ENCODE measurements at places on chromosomes 13 and 19. TPM values are rescaled to one million over a fixed set of nuclear protein-coding genes. Genes with fewer than 3 reads are reported as not detected.

GRCh38 chr13:94053986-94054593, 425.4 kb downstream of the DCT start:
- H3K36me3 ChIP-seq = no peaks in the 10 kb centered on the region
- H3K4me1 ChIP-seq = peaks cover 2% of the 10 kb centered on the region
- no peak for DNase-seq

DNA sequence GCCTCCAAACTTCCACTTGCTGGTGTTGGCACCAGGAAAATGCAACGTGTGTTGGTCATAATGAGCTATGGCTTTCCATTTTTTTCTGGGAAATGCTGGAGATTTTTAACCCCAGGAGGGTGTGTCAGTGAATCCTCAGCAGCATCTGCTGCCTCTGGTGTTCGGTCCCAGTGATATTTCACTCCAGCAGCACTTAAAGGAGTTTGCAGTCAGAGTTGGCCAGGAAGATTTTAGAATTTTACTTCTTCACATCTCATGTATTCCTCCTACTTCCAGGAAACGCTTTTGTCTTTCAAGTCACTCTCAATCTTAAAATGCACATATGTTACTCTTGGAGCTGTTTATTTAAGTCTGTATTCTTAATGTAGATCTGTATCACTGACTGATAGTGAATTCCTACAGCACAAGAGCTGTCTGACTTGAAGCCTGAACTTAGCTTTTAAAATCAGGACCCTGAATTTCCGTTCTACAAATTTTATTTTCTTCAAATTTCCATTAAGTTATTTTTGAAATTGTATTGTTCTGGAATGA, 903.4 kb upstream of the SLC10A2 start:
- no peaks in the 10 kb centered on the region for H3K27me3 ChIP-seq
- H3K4me3 ChIP-seq = no peak overlapping the region
- H3K4me1 ChIP-seq = no peaks in the 10 kb centered on the region
- H3K27ac ChIP-seq = no peak overlapping the region
- DNase-seq = no peak

- H3K4me3 ChIP-seq = no peak overlapping the region
- no peak for DNase-seq
- H3K36me3 ChIP-seq = no peaks in the 10 kb centered on the region
Measured at GRCh38 chr13:96274046-96274445, 184.1 kb downstream of the HS6ST3 start.

DNA sequence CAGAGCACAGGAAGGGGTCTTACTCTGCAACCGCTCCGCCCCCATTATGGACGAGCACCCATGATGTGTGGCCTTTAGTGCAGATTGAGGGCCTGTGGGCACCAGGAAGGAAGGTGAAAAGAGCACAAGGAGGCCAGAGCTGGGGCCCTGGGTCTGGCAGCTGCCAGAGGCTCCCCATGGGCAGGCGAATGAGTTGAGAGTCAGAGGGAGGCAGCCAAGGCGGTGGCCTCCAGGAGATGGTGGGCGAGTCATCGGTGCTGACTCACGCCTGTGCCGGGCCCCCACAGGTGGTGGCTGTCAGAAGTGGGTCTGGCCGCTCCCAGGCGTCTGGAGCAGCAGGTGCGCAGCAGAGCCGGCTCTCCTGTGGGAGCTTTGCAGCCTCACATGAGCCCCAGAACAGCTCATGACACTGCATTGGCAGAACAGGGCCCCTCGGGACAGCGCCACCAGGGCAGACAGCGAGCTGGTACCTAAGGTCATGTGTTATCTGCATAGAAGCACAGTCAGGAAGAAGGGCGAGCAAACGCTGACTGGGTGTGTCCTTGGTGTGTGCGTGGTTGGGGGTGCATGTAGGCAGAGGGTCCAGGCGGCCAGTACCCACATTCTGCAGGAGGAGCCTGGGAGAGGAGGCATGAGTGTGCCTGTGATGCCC, 68.8 kb downstream of the CHST8 start:
- peaks cover 8% of the 10 kb centered on the region for H3K27me3 ChIP-seq
- DNase-seq = no peak
- H3K4me3 ChIP-seq = no peak overlapping the region
- H3K36me3 ChIP-seq = no peaks in the 10 kb centered on the region

- peaks cover 5% of the 10 kb centered on the region for H3K4me1 ChIP-seq
- no peaks in the 10 kb centered on the region for H3K36me3 ChIP-seq
- DNase-seq = peak; percentile 81
- no peaks in the 10 kb centered on the region for H3K27me3 ChIP-seq
- H3K27ac ChIP-seq = peak overlapping the region; percentile 95
Measured at GRCh38 chr13:20127562-20128458, 33.0 kb downstream of the GJA3 start.

DNA sequence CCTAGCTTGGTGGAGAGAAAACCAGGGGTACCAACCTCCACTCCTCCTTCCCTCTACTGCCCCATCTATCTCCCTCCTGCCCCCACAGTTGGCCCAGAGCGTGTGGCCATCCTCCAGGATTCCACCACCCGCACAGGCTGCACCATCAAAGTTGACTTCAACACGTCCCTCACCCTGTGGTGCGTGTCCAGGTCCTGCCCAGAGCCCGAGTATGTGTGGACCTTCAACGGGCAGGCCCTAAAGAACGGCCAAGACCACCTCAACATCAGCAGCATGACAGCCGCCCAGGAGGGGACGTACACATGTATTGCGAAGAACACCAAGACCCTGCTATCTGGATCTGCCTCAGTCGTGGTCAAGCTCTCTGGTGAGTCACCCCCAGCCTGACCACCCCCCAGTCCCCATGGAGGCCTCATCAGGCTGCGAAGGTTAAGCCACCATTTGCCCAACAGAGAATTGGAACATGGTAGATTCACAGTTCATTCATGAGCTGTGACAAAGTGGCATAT, 6.6 kb downstream of the CEACAM16 start:
- no peaks in the 10 kb centered on the region for H3K4me1 ChIP-seq
- no peak for DNase-seq
- no peaks in the 10 kb centered on the region for H3K36me3 ChIP-seq
- H3K27me3 ChIP-seq = no peaks in the 10 kb centered on the region
- no peak overlapping the region for H3K4me3 ChIP-seq
- H3K27ac ChIP-seq = no peak overlapping the region

GRCh38 chr19:48182434-48182833, 12.0 kb downstream of the ZSWIM9 start:
- H3K27me3 ChIP-seq = no peaks in the 10 kb centered on the region
- H3K27ac ChIP-seq = no peak overlapping the region
- H3K4me3 ChIP-seq = no peak overlapping the region

- no peaks in the 10 kb centered on the region for H3K4me1 ChIP-seq
- H3K4me3 ChIP-seq = no peak overlapping the region
- peaks cover 13% of the 10 kb centered on the region for H3K27me3 ChIP-seq
- no peak overlapping the region for H3K27ac ChIP-seq
- peak; percentile 38 for DNase-seq
Measured at GRCh38 chr13:29503041-29503837, 92.2 kb downstream of the SLC7A1 start.

GRCh38 chr13:24196593-24197197, 36.2 kb downstream of the SPATA13 start:
- H3K27me3 ChIP-seq = no peaks in the 10 kb centered on the region
- H3K4me3 ChIP-seq = no peak overlapping the region
- H3K27ac ChIP-seq = no peak overlapping the region
- peaks cover 6% of the 10 kb centered on the region for H3K4me1 ChIP-seq
- no peaks in the 10 kb centered on the region for H3K36me3 ChIP-seq

DNA sequence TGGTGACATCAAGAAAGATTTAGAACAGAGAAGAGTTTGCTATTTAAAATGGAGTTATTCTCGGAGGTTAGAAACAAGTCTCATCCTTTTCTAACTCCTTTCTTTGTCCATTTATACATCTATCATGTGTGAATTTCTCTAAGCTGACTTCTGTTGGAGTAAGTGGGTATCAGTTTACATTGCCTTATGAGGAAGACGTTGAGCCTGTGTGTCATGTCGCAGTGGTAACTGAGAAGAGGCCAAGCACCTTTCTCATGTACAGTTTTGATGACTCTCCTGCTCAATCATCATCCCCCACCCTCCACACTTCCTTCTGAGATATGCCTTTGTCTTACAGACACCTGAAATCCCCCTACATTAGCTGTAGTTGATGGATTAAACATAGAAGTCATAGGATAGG, 624.8 kb downstream of the LIG4 start:
- no peaks in the 10 kb centered on the region for H3K27me3 ChIP-seq
- no peaks in the 10 kb centered on the region for H3K36me3 ChIP-seq
- DNase-seq = no peak
- H3K27ac ChIP-seq = no peak overlapping the region
- H3K4me1 ChIP-seq = no peaks in the 10 kb centered on the region
- no peak overlapping the region for H3K4me3 ChIP-seq

DNA sequence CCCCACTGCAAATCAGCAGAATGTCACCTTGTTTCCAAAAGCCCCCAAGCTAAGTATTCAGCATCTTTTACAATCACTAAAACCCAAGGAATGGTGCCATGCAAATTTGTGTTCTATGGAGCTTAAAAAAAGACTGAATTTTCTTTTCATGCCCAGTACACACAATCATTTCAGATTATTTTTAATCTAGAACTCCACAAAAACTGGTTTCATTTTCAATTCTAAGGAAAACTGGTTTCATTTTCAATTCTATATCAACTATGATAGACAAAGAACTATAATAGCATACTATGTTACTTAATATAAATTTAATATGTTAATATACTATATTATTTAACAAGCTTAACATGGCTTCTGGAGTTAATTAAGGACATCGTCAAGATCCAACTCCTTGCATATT, 88.4 kb upstream of the DOCK9 start:
- no peaks in the 10 kb centered on the region for H3K27me3 ChIP-seq
- H3K4me1 ChIP-seq = peaks cover 17% of the 10 kb centered on the region
- H3K4me3 ChIP-seq = no peak overlapping the region
- DNase-seq = no peak
- H3K27ac ChIP-seq = no peak overlapping the region

- no peak overlapping the region for H3K4me3 ChIP-seq
- H3K36me3 ChIP-seq = no peaks in the 10 kb centered on the region
- no peak overlapping the region for H3K27ac ChIP-seq
- no peaks in the 10 kb centered on the region for H3K4me1 ChIP-seq
- DNase-seq = no peak
Measured at GRCh38 chr13:105506463-105506862, 1029.0 kb downstream of the EFNB2 start.

DNA sequence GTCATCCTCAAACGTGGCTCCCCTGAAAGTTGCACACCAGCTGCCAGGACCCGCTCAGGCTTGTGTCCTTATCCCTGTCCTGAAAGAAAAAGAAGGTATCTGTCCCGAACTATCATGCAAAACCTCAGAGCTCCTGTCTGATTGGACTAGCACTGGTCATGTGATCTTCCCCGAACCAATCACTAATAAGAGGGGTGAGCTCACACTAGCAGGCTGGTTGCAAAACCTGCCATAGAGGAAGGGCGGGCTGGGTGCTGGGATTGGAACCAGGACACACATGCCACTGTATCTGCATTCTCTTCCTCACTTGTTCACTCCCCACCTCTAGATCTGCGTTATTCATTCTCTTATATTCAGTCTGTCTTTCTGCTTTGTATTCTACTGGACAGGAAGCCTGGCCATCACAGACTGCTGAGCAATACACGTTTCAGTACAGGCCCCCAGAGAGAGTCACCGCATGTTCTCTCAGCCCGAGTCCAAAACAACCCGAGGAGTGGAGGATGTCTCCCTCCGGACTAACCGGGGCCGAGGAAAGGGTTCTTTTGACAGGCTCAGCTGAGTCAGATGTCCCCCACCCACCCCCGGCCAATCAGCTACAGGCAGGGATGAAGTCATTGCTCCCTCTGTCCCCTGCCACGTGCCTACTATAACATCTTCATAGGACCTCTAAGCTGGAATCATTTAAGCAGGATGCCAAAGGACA, 97.7 kb downstream of the SIPA1L3 start:
- peak overlapping the region; percentile 93 for H3K27ac ChIP-seq
- peaks cover 19% of the 10 kb centered on the region for H3K4me1 ChIP-seq
- H3K4me3 ChIP-seq = no peak overlapping the region
- no peaks in the 10 kb centered on the region for H3K36me3 ChIP-seq
- peak; percentile 89 for DNase-seq

- no peak overlapping the region for H3K4me3 ChIP-seq
- no peak overlapping the region for H3K27ac ChIP-seq
- DNase-seq = peak; percentile 19
- H3K4me1 ChIP-seq = no peaks in the 10 kb centered on the region
Measured at GRCh38 chr19:16301999-16302694, 22.5 kb upstream of the KLF2 start.

DNA sequence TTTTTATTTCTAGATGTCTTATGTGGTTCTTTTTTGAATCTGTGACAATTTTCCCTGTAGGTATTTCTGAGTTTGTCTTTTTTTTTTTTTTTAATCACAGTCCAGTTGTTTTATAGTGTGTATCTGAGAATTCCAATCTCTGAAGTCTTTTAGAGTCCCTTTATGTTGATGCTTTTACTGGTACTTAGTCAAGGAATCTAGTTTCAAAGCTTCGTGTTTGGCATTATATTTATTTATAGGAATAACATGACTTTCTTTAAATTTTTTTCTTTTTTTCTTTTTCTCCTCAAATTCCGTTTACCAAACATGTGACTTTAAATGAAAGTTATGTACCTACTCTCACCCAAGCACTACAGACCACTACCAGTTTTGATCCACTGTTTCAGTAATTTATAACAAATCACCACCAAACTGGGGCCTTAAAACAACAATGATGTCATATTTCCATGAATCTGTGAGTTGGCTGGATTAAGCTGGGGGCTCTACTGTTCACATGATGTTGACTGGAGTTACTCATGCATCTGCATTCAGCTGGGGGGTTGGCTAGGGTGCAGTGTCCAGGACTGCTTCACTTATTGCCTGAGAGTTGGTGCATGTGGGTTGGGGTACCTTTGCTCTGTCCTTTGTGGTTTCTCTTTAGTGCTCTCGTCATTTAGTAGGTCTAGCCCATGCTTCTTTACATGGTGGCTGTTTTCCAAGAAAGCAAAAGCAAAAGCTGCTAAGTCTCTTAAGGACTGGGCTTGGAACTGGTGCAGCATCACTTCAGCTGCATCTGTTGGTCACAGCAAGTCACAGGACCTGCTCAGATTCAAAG, 22.3 kb downstream of the KCTD4 start:
- no peaks in the 10 kb centered on the region for H3K36me3 ChIP-seq
- H3K27ac ChIP-seq = peak overlapping the region; percentile 68
- no peak overlapping the region for H3K4me3 ChIP-seq
- peaks cover 10% of the 10 kb centered on the region for H3K4me1 ChIP-seq

DNA sequence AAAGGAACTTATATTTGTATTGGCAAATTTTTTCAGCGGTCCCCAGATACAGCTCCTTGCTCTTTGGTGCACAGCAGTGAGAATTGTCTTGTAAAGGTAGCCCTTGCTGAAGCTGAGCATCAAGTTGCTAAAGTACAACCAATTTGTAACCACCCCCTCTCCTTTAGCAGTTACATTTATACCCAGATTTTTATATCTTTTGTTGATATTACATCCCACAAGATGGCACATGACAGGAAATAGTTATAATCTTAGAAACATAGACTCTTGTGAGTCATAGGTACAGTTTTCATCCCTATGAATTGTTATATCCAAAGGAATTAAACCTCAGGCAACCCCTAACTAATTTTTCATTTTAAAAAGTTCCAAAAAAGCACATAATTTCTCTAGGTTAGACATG, 523.0 kb upstream of the SLITRK1 start:
- H3K27ac ChIP-seq = no peak overlapping the region
- no peaks in the 10 kb centered on the region for H3K36me3 ChIP-seq
- H3K27me3 ChIP-seq = no peaks in the 10 kb centered on the region
- no peaks in the 10 kb centered on the region for H3K4me1 ChIP-seq

- H3K36me3 ChIP-seq = no peaks in the 10 kb centered on the region
- H3K4me1 ChIP-seq = peaks cover 26% of the 10 kb centered on the region
- no peaks in the 10 kb centered on the region for H3K27me3 ChIP-seq
- H3K4me3 ChIP-seq = no peak overlapping the region
Measured at GRCh38 chr19:44720945-44721344, 22.0 kb downstream of the CEACAM16 start.

The SPRY2 gene
- total RNA-seq = 48.2 TPM

The IZUMO2 gene
- total RNA-seq = not detected

The KANK2 gene
- total RNA-seq = 60.3 TPM

The NLRP5 gene
- total RNA-seq = not detected

The STOML3 gene
- total RNA-seq = not detected

The TEX26 gene
- total RNA-seq = 0.36 TPM

All from hepatocyte (in vitro differentiated cells).